ENCODE measurements at places on chromosomes 12 and 14. TPM values are rescaled to one million over a fixed set of nuclear protein-coding genes. Genes with fewer than 3 reads are reported as not detected.
A peak's percentile ranks its signal among the peaks of the same experiment; 100 is the strongest.

- DNase-seq: no peak
Measured at GRCh38 chr12:72365151-72365550, 93.0 kb downstream of the TRHDE start.

- DNase-seq: no peak
Measured at GRCh38 chr14:98913967-98914650, 357.9 kb downstream of the BCL11B start.

- DNase-seq: no peak
Measured at GRCh38 chr12:22355011-22355580, 20.6 kb upstream of the ST8SIA1 start.

- no peak for DNase-seq
Measured at GRCh38 chr14:61561657-61562276, 133.5 kb upstream of the HIF1A start.

- no peak for DNase-seq
Measured at GRCh38 chr12:40742041-40742440, 49.8 kb downstream of the CNTN1 start.

GRCh38 chr12:118189741-118190191 is 53.8 kb downstream of the PEBP1 start:
- no peak for DNase-seq

DNA sequence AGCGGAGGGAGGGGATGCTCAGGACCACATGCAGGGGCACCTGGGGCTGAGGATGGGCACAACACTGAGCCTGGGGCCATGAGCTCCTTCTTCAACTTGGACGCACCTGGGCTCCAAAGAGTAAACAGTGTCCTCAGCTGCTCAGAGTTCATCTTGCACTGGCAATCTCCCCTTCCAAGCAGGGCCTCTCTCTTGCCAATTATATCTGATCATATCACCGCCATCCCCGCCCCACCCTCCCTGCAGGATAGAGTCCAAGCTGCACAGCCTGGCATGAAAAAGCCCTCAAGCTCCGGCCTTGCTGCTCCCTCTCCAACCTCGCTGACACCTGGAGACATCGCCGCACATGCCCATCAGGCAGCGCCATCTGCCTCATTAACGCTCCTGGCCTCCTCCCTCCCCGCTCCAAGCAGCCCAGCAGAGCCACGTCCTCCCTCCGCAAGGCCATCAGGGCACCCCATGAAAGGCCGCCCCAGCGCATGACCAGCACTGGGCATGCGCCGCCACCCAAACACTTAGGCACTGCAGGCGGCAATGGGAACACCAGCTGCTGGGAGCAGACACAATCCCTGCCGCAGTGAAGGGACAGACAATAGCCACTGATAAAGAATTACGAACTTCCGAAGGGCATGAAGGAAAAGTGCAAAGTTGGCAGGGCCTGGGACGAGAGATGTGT is 88.8 kb downstream of the CHGA start:
- DNase-seq: no peak

DNA sequence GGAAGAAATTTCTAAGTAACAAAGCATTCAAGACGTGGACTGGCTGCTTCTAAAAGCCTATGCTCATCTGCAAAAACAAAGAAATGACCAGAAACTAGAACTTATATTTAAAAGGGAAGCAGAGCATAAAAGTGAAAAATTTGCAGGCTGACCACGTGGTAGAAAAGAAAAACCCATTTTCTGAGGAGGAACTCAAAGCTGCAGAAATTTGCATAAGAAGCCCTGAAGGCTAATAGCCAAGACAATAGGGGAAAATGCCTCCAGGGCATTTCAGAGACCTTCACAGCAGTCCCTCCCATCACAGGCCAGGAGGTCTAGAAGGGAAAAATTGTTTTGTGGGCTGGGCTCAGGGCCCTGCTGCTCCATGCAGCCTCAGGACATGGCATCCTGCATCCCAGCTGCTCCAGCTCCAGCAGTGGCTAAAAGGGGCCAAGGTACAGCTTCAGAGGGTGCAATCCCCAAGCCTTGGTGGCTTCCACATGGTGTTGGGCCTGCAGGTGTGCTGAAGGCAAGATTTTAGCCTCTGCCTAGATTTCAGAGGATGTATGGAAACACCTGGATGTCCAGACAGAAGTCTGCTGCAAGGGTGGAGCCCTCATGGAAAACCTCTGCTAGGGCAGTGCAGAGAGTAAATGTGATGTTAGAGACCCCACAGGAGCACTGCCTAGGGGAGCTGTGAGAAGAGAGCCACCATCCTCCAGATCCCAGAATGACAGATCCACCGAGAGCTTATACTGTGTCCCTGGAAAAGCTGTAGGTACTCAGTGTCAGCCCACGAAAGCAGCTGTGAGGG is 55.5 kb downstream of the CHGA start:
- no peak for DNase-seq

DNA sequence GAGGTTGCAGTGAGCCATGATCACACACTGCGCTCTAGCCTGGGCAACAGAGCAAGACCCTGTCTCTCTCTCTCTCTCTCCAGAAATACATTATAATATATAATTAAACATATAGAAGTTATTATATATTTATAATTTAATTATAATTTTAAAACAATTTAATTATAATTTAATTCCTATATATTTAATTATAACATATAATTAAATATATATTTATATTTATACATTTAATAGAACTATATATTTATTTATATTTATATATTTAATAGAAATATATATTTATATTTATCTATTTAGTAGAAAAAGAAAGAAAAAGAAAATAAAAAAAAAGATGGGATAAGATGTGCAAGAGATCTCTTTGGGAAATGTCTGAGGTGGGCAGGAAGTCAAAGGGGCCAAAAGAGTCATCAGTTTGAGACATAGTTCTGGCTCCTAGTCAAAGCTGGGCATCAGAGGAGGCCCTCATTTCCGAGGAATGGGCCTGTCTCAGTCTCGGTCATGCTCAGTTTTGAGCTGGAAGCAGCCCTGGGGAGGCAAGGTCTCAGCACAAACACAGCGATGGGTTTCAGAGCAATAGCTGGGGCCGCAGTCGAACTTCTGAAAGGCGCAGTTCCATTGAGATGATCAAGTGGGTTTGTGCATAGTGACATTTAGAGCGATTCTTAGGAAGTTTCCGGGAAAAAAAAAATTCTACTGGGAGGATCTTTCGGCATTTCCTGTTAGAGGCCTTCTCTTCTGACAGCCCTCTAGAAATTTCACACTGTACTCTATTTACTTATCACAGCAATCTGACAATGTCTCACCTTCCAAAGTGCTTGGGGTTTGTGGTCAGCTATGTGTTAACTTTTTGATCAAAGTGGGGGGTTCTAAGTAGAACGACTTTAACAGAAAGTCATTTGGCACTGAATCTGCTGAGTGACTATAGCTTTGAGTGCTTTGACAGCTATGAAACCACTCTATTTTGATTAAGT is 58.7 kb upstream of the GZMB start:
- peak; percentile 51 for DNase-seq

DNA sequence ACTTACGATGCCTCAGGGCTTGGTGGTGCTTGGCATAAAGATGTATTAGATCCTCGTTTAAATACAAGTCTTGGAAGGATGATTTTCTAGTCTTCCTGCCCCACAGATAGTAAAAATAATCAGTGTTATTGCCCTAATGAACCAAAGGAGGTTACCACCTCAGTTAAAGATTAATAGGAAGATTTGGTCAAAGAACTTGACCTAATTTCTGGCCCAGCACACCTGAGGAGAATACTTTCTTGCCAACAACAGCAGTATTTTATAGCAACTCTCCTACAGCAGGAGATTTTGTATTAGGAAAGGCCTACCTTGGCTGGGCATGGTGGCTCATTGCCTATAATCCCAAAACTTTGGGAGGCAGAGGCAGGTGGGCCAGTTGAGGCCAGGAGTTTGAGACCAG is 31.6 kb downstream of the CSRP2 start:
- DNase-seq: no peak

- DNase-seq: peak; percentile 26
Measured at GRCh38 chr14:22159957-22160356, 429.1 kb downstream of the DAD1 start.

- peak; percentile 22 for DNase-seq
Measured at GRCh38 chr12:70609739-70610491, 27.3 kb downstream of the PTPRB start.

- DNase-seq: no peak
Measured at GRCh38 chr12:95978351-95978750, 17.8 kb downstream of the HAL start.

GRCh38 chr12:111757361-111758119 is 9.2 kb upstream of the ALDH2 start:
- DNase-seq: no peak

DNA sequence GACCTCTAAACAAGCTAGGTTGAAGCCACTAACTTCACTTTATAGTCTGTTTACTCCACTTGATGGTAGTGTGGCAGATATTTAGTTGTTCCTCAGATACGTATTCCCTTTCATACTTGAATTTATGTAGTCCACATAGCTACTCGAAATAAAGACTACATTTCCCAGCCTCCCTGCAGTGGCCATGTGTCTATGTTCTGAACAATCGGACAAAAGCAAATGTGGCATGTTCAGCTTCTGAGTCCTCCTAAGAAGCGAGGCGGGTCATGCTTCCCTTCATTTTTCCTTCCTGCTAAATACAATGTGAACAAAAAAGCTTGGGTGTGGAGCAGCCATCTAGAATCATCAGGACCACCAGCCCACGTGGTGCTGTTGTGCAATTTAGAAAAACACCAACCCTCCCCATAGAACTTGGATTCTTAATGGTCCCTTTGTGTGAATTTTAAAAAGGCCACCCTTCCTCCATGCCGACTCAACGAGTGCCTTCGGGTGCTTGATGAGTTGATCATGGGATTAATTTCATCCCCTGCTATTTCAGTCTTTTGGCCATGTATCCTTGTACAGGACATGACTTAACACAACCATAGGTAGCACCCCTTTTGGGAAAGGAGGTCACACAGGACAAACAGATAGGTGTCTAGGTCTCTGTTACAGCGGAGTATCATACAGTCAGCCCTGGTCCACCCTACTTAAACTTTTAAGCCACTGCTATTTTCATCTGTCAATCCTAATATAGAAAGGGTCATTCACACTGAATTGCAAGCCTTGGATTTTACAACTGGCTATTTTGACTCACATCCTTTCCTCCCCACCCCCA is 60.7 kb downstream of the ZFC3H1 start:
- no peak for DNase-seq

DNA sequence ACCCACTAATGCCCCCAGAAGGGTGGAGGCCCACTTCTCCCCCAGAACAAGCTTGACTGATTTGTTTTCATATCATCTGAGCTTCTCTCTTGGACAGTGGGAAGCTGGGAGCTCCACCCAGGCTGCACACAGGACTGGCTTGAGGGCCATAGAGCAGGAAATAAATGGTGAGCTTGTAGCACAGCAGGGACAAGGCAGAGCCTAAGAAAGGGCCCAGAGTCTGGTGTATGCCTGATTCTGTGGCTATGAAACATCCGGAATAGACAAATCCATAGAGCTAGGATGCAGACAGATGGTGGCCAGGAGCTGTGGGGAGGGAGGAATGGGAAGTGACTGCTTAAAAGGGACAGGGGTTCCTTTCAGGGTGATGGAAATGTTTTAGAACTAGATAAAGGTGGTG is 79.0 kb downstream of the ARL6IP4 start:
- DNase-seq: no peak

DNA sequence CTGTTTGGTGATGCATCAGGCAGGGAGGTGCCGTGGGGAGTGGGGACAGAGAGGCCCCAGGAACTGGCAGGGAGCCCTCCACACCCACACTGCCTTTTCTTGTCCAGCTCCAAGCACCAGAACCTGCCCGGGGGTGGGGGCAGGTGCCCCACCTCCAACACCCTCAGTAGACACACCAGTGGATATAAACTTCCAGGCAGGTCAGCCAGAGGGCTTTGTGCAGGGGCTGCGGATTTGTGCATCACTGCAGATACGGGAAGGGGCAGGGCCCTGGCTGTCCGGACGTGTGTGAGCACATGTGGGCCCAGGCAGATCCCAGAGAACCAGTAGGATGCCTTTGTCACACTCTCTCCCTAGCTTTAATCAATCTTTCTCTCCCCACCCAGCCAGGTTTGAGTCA is 1.3 kb upstream of the TGM1 start:
- no peak for DNase-seq

GRCh38 chr12:122887819-122888212 is 8.1 kb downstream of the VPS37B start:
- no peak for DNase-seq

Gene NPAS3
- total RNA-seq: not detected

Gene ERBB3
- 0.57 TPM for total RNA-seq

Gene NDUFB1
- 68.9 TPM for total RNA-seq

Gene OTOGL
- total RNA-seq: not detected

Gene PRKAG1
- total RNA-seq: 62.6 TPM

Gene FGF6
- total RNA-seq: not detected

Gene KRT85
- total RNA-seq: not detected

Gene SBNO1
- total RNA-seq: 49.6 TPM

Gene GNG2
- 133 TPM for total RNA-seq
